Fibroblast of villous mesenchyme (primary cell): ENCODE measurements at places on chromosomes 5 and 9. TPM values are rescaled to one million over a fixed set of nuclear protein-coding genes. Genes with fewer than 3 reads are reported as not detected.

DNA sequence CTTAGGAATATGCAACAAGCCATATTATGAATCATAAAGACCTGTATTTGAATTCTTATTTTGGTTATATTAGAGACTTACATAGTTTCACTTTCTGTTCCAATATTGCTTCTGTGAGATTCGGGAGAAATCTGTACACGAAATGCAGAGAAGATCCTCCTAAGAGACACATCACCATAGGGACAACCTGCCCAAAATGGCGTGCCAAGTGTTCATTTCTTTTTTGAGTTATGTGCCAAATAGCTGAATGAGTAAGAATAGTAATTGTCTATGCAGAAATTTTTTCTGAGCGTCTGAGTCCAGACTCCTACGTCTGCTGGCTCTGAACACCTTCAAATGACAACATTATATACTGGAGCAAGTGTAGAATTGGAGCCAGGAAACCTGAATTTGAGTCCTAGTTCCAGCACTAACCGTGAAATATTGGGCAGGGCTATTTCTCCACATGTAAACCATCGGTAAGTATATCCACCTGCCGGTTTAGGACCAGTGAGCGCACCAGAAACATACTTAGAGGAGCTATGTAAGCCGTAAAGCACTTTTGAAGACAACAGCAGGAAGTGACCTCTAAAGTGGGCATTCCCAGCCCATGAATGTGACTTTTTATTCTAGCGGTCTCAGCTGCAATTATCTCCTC lies 163.9 kb upstream of the DMRT1 start:
- DNase-seq, result peak; percentile 34

DNA sequence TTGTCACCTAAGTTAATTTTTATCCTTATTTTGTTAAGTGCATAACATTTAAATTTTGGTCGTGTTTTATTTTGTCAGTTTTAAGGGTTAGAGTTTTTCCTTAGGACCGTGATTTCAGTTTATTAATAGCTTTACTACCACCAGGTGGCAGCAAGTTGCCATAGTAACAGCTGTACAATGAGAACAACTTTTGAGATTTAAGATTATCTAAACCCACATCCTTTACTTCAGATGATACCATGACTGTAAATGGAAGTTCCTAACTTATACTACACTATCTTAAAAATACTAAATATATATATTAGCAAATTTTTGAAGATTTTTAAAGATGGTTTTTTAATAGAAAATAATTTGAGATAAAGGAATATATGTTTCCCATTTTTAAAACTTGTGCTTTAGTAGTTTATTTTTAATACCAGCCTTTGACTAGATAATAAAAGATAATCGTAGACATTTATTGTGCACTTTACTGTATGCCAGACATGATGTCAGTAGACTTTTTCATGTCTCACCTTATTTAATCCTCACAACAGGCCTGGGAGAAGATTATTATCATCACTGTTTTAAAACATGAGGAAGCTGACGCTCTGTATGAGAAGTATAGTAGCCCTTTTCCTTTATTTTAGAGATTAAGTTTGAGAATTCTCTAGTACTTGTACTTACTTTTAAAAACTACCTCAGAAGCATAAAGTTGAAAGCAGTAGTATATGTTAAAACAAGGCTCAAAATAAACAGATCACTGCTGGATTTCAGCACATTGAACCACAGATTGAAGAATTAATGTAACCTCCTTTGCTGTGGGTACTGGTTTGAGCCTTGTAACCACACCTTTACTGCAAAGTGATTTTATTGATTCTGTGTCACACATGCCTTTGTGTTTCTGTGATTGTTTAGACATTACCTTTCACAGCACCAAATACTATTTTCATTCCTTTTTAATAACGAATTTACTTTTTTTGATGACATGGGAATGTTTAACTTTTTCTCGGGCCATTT lies 27.5 kb downstream of the SREK1 start:
- peak; percentile 73 for DNase-seq

- DNase-seq, result peak; percentile 35
These were observed 87.6 kb downstream of the S1PR3 start for GRCh38 chr9:89078860-89079259.

DNA sequence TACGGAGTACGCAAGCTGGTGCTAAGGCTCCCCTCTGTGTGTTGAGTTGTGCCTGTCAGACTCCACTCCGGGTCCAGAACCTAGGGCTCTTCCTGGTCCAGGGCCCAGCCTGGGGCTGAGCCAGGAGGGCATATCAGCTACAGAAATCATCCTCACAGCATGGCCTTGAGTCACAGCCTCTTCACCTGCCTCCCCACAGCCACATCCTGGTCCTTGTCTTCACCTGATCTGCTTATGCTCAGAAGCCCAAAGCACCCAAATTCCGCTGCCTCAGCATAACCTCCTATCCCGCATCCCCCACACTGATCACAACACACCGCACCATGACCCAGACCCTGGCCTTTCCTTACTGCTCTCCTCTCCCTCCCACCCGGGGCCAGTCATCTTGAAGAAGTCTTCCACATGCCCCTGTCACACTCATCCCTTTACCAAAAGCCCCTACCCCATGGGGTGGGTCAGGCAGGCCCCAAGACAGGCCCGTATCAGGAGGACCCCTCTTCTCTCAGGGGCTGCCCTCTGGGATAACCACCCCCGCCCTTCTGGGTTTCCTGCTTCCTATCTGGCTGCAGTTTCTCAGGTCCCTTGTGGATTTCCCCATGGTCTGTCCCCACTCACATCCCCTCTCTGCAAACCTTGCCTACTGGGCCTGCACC lies 1.3 kb upstream of the IL3 start:
- no peak for DNase-seq

- DNase-seq, result no peak
These were observed 9.0 kb downstream of the UBAP1 start for GRCh38 chr9:34187891-34188240.

DNA sequence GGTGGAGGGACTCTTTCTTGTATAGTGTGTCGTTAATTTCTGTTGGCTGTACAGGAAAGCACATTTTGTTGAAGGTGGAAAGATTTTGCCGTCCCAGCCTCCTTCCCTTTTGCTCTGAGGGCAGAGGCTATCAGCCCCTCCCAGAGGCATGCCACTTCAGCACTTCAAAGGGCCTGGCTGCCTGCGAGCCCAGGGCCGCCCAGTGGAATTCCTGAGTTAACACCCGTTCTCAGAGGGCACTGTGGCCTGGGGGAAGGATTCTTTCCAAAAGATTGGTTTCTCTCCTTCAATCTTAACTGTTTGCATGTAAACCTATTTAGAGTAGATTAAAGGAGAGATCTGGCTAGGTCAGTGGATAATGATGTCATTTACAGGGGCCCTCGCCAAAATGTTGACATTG lies 238.6 kb downstream of the FANCC start:
- no peak for DNase-seq

DNA sequence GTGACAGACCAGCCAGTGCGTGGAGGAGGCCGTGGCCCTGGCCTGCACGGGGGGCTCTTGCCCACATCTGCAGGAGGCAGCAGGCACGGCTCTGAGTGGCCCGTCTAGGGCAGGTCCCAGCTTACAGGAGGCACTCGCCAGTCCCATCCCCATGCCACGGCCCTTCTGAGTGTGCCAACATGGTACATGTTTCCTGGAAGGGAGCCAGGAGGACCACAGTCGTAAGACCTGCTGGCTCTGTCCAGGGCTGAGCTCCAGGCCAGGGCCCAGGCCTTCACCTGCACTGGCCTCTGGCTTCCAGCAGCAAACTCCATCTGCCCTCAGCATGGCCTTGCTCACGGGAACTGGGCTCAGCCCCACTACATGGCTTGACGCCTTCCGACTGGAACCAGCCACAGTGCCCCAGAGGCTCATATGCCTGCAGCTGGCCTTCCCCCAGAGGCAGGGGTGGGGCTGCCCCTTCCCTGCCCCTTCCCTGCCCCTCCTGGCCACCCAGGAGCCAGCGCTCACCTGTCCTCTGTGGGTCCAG lies 3.8 kb downstream of the NKD2 start:
- no peak for DNase-seq

GRCh38 chr9:5652821-5653220 lies 23.9 kb downstream of the RIC1 start:
- DNase-seq, result no peak

DNA sequence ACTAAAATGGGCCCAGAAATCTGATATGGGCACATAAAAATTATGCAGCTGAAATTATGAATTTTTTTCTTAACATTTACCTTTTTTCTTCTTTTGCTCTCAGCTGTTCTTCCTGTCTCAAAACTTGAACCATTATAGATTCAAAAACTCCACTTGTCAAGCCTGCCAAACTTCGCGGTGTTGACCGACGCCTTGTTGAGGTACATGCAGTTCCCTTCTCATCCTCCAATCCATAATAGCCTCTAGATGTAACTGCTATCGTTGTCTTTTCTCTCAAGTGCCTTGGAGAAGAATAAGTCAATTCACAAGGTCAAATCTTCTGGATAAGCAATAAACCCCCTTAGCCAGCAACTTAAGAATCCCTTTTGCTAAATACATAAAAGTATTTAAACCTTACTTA lies 27.2 kb downstream of the RANBP6 start:
- DNase-seq, result no peak

GRCh38 chr5:12095808-12096281 lies 191.6 kb upstream of the CTNND2 start:
- no peak for DNase-seq

DNA sequence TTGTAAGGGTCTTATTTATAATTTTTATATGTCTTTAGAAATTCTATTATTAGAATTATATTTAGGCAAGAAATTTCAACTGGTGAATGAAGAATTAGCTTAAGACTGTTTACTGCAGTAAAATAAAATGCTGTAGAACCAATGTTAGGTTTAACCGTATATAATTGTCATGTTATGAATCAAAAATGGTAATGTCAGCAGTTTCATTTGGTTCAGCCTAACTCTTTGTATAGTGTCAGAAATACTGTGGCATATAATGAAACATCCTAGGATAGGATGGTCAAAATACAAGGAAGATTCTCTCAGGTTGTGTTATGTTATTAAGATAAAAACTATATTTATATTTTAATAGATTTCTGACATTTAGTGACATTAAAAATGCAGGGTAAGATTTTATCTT lies 64.4 kb upstream of the EIF4EBP3 start:
- no peak for DNase-seq

GRCh38 chr5:148168246-148168645 lies at the start of gene SPINK14:
TSS of gene SPINK14 (plus strand) at chr5:148168546. CDS start at chr5:148169733, 1,187 bp downstream.
- no peak for DNase-seq

DNA sequence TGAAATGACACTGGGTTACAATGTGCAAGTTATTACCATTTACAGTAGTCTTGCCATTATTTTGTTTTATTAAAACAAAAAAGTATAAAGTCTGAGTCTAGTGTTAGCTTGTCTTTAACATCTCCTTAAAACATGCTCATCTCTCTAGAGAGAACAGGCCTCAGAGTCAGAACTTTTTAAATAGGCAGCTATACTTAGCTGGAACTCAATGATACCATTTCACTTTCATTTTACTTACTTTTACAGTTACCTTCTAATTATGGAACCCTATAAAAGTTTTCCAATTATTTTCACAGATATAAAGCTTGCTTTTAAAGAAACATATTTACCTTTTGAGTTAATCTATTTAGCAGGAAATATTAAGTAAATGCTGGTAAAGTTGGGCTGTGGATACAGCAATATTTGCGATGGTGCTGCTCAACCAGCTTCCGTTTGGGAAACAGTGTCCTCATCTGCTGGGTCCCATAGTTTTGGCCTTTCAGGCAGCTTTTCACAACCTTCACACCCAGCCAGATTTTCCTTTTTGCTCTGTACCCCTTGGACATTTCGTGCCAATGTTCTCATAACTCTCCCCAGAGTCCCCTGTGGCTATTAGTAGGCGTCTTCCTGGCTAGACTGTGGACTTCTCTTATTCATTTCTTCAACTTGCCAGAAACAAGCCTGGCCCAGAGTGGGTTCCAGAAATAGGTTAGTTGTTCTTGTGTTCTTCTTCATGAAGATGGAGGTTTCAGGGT lies 36.3 kb upstream of the UBTD2 start:
- no peak for DNase-seq

GRCh38 chr5:126778675-126779403 lies 1.9 kb downstream of the LMNB1 start:
- DNase-seq, result no peak

DNA sequence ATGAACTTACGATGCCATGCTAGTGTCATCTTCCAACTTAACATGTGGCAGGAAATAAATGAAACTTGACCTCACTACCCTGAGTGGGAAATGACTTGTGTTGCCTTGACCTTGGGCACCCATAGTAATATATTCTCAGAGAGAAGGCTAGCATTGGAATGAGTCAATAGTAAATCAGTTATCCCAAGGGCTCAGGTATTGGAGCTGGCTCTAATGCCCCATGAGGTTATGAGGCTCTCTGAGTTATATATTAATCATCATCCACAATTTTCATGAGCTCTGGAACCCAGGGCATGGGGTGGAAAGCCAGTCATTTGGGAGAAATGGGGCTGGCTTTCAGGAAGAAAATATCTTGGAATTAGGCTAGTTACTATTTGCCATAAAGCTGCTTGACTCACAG lies 42.4 kb upstream of the SMIM32 start:
- no peak for DNase-seq

DNA sequence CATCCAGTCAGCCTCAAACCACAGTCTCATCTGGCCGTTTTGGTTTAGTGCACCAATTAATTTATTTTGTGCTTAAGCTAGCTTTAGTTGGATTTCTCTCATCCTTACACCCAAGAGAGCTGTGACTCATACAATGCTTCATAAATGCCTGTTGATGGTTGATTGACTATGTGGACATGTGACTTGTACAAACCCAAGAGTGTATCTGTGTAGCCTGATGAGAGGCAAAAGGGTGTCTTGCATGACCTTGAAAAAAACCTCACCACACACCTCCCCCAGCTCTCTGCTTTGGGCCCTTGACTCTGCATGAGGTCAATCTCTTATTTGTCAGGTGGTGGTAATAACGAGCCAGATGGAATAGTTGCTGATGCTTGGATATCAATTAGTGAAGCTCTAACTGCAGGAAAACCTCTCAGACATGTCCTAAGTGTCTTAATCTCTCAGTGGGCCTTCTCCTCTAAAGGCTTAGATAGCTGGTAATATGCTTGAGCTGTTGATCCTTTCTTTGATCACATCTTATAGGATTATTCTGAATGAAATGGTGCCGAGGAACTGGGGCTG lies 10.6 kb upstream of the GLRA1 start:
- no peak for DNase-seq

DNA sequence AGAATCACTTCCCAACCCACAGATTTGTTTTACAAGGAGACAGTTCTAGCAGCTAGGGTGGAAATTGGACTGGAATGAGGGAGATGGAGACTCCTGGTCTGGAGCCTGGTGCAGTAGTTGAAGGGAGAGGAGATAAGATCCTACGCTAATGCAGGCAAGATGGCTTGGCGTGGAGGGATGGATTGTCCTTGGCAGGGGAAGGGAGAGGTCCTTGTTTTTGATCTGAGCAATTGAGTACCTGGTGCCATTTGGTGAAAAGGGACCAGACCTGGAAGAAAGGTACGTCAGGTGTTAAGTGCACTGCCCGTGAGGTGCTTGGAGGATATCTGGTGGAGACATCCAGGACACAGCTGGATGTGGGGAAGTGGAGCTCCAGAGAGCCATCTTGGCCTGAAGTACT lies 35.7 kb downstream of the ANGPTL2 start:
- no peak for DNase-seq

GRCh38 chr9:120944434-120944843 lies 17.8 kb upstream of the TRAF1 start:
- DNase-seq, result no peak

- peak; percentile 83 for DNase-seq
These were observed at the start of gene TRPM6 for GRCh38 chr9:74887041-74887980. TSS of gene TRPM6 (minus strand) at chr9:74887921. CDS start at chr9:74887856, 65 bp downstream.

LCN12 gene
- 0.86 TPM in 1 of 2 replicates, not detected in the other for total RNA-seq

SPATA31C2 gene
- total RNA-seq, result under 0.01 TPM in 1 of 2 replicates, not detected in the other

CNTLN gene
- total RNA-seq, result 11.3 and 13.0 TPM in 2 replicates

LMNB1 gene
- total RNA-seq, result 31.6 and 47.9 TPM in 2 replicates

FCN1 gene
- not detected in 2 replicates for total RNA-seq

TLR4 gene
- 8.4 and 18.1 TPM in 2 replicates for total RNA-seq

TMC1 gene
- total RNA-seq, result under 0.01 and 1.3 TPM in 2 replicates

AIF1L gene
- 0.32 and 0.43 TPM in 2 replicates for total RNA-seq

PTPRD gene
- total RNA-seq, result 7.1 and 26.3 TPM in 2 replicates

ASPN gene
- total RNA-seq, result 1.6 and 3.9 TPM in 2 replicates
